Astrocyte (in vitro differentiated cells and primary cell): ENCODE measurements at places on chromosomes 1 and 21.

DNA sequence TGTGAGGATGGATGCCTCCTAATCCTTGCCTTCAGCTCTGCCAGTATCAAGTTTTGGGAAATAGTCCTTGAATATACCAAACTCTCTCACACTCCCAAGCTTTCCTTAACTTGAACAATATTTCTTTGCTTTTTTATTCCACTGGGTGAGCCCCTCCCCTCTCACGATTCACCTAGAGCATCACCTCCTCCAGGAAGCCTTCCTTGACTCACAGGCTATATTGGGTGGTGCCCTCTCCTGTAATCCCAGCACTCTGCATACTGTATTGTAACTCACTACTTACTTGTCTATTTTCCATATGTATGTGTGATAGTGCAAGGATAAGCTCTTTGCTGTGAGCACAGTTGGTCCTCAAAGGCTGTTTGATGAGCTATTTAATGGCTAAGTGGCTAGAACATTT, 114.7 kb downstream of the PLXNA2 start:
- DNase-seq: no peak

DNA sequence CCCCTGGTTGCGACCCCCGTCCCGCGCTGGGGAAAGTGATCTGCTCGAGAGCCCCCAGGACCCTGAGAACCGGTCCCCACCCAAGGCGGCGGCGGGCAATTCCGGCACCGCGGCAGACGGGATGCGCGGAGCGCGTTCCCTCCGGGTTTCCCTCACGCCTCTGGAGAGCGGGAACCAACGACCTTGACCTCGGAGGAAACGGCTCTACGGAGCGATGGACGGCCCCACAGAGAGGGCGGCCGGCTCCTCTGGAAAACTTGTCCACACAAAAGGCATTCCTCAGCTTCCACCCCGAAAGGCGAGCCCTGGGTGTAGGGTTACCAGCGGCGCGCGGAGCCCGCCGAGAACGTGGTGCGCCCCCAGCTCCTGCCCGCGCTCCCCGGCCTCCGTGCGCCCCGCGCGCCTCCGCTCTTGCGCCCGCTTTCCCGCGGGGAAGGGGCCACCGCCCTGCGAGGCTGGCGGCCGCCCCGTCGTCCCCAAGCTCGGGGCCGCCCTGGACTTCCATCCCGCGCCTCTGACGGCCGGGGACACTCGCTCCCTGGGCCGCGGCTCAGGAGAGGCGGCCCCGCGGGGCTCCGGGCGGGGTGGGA, 391 bp upstream of the KIAA1614 start:
- DNase-seq: peak; percentile 40

GRCh38 chr1:214216779-214217178, 64.2 kb upstream of the SMYD2 start:
- no peak for DNase-seq

- peak; percentile 31 for DNase-seq
Observed at GRCh38 chr1:79726321-79726720, 719.8 kb upstream of the ADGRL4 start.

- DNase-seq: peak; percentile 30
Observed at GRCh38 chr21:45055861-45056260, 18.5 kb upstream of the ADARB1 start.

GRCh38 chr1:10185759-10186158, 24.6 kb upstream of the KIF1B start:
- no peak for DNase-seq

GRCh38 chr1:246971090-246971721, 36.7 kb downstream of the ZNF695 start:
- DNase-seq: no peak

DNA sequence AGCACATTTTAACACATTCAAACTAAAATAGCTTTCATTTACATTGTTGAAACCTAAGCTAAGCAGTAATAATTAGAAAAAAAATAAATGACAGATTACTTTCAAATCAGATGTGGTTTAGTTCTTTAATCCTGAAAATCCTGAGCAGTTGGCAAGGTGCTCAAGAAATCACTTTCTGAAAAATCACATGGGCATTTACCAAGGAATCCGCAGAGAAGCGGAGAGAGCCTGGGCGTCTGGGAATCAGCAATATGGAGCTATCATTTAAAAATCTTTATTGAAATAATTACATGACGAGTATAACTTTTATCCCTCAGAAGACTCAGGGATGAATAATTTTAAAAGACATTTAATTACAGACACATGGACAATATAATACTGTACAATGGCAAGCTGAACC, 30.2 kb downstream of the GRIK1 start:
- no peak for DNase-seq

- DNase-seq: no peak
Observed at GRCh38 chr1:25193229-25193628, 39.1 kb downstream of the SYF2 start.

GRCh38 chr1:33001282-33001681, 35.4 kb downstream of the AK2 start:
- DNase-seq: no peak

GRCh38 chr21:42111470-42111743, 40.3 kb downstream of the UMODL1 start:
- DNase-seq: no peak

DNA sequence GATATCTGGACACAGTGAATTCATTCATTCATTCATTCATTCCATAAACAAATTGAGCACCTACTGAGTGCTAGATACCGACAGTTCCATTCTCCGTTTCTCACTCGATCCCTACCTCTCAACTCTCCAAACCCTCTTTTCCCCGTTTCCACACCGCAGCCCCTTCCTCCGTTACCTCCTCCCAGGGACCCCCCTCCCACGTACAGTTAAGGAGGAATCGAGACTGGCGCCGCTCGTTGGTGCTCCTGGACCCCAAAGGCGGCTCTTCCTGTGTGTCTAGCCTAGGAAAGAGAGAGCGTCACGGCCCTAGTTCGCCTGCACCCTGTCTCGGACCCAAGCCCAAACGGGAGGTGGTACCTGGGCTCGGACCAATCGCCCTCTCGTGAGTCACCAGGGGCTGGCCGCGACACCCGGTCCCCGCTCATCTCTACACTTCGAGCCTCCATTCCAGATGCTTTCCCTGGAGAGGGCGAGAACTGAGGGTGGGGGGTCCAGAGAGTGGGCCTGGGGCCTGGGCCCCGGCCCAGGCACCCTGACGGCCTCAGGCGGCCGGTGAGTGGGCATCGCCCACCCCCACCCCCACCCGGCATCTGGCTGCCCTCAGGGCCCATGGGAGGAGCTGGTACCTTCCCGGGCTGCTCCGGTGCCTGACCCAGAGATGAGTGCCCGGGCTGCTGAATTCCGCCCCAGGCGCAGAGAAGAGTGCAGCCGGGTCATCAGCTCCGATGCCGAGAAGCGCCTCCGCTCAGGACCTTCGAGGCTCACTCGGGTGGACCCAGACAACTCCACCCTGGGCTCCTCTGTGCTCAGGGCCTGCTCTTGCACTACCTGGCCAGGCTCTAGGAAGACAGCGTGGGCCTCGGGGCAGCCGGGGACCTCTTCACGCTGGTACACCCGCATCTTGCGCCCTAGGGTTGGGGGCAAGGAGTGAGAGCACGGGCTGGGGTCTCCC, 4.9 kb downstream of the ARHGEF19 start:
- DNase-seq: no peak

DNA sequence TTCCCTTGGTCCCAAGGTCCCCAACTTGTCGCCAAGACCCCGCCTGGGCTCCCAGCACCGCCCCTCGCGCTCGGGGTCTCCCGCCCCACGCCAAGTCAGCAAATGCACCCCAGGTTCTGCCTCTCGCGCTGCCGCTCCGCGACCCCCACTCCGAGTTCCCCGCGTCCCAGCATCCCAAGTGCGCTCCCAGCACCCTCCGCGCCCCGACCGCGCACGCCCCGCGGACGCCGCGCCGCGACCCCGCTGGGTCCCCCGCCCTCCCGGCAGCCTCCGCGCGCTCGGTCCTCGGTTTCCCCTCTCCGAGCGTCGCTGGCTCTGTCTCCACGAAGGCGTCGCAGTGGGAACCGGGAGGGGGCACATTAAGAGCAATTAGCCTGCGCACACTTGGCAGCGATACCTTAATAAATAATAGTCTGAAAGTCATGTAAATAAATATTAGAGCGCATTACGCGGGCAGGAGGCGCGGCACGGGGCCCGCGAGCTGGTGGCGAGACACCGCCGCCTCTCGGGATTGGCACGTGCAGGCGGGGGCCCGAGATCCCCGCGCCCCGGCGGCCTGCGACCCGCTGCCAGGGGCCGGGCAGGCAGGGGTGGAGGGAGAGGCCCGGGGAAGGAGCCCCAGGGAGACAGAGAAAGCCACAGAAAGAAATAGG, 75.9 kb downstream of the VWA5B1 start:
- no peak for DNase-seq

GRCh38 chr1:179786815-179787685, 44.0 kb downstream of the FAM163A start:
- DNase-seq: no peak

DNA sequence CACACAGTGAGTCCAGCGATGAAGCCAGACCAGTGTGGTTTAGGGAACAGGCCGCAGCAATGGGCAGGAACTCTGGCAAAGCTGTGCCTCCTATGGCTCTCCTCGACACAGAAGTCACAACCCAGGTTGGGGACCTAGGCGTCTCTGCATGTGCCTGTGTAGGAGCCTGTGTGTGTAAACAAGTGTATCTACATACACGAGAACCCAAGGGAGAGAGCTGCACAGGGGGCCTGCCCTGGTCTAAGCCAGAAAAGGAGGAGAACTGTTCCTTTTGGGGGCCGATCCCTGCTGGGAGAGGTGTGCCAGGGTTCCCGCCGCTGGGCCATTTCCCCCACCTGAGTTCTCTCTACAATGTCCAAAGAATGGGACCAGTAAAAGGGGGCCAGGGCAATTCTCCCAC, 56.0 kb downstream of the CD247 start:
- DNase-seq: no peak

DNA sequence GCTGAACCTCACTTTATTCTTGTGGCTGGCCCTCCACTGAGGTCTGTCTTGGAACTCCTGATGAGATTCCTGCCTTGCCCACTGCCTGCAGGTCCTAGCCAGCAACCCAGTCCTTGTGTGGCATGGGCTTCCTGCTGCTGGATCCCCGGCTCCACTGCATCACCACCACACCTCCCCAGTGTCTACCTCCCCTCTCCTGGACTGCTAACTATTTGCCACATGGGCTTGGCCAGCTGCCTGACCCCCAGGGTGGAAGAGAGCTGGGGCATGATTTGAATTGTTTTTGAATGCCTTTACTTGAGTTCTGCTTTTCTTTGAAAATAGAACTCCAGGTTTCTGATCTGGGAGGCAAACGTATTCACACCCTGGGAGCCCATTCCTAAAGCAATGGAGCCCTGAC, 41.2 kb downstream of the SPAG17 start:
- peak; percentile 33 for DNase-seq

DNA sequence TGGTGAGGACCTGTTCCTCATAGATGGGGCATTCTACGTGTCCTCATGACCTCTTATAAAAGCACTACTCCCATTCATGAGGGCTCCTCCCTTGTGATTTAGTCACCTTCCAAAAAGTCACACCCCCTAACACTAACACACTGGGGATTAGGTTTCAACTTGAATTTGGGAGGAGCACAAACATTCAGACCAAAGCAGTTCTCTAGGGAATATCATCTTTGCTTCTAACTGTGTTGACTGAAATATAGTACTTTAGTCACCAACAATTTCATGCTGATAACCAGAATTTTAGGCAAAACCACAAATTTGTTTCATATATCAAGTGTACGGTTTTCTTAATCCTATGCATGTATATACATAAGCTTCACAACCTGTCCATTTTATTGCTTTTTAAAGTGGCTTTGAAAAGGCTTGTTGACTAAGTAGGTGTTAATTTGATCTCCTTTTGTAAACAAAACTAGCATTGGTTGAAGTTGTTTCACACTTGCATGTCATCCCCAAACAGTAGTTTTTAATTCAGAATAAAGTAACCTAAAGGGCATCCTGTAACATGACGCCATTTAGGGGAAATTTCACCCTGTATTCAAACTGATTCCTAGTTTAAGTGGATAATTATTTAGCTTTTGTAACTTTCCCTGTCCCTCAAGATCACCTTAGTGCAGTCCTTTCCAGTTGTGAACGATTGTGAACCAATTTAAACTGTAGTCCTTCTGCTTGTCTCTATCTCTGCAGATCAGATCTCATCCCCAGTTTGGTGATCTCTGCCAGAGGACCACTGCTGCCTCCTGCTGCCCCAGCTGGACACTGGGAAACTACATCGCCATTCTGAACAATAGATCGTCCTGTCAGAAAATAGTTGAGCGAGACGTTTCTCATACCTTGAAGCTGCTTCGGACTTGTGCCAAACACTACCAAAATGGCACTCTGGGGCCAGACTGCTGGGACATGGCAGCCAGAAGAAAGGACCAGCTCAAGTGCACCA, 141.1 kb downstream of the TLR5 start:
- no peak for DNase-seq

- no peak for DNase-seq
Observed at GRCh38 chr1:96095849-96096612, 625.6 kb upstream of the PTBP2 start.

DNA sequence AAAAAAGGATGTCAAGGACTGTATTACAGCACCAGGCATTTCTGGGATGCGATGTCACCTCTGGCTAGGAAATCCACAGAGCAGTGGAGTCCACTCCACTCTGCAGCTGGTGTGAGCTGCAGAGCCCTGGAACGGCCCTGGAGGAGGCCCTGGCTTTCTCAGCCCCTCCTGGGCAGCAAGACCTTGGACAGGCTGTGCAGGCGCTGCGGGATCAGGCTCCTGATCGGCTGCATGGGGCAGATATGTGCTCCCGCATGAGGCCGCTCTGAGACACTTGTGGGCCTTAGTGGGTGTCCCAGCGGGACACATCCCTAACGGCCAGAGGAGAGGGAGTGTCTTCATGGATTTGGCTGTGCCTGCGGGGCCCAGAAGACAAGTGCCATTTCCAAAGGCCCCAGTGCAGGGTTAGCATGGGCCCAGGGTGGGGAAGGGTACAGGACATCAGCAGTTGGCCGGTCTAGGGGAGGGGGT, 6.2 kb downstream of the DNMT3L start:
- peak; percentile 6 for DNase-seq

GRCh38 chr1:22323141-22323845, 128.4 kb upstream of the ZBTB40 start:
- DNase-seq: no peak

GRCh38 chr1:32503153-32503552, 36.1 kb upstream of the ZBTB8A start:
- DNase-seq: no peak

GRCh38 chr1:7869136-7869920, 16.5 kb upstream of the UTS2 start:
- peak; percentile 80 for DNase-seq

- DNase-seq: peak; percentile 38
Observed at GRCh38 chr1:171716616-171717015, 25.2 kb downstream of the VAMP4 start.

- no peak for DNase-seq
Observed at GRCh38 chr1:6651909-6652308, 27.2 kb downstream of the THAP3 start.

DNA sequence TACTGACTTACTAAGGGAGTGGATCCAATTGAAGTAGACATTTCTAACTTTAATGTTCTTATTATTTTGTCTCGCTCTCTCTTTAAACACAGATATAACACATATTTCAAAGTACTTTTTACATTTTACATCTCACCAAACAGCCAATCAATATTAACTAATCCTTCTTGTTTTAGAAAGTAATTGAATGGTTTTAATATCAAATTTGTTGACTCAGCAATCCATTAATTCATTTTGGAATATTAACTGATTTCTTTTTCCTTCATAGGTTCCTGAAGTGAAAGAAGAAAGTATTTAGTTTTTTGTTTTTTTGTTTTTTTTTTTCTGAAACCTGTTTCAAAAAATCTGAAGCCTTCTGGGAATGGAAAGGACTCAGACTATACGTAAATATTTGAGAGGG, 62.3 kb upstream of the DPYD start:
- no peak for DNase-seq
